Stimulated activated CD4-positive, alpha-beta T cell treated with anti-CD3 and anti-CD28 coated beads, TNF-alpha, amount 100 ng/mL, for 1 hour (primary cell): ENCODE measurements at places on chromosomes 3 and 15.

- no peak for DNase-seq
Observed at GRCh38 chr15:49815950-49816349, 195.1 kb downstream of the DTWD1 start.

DNA sequence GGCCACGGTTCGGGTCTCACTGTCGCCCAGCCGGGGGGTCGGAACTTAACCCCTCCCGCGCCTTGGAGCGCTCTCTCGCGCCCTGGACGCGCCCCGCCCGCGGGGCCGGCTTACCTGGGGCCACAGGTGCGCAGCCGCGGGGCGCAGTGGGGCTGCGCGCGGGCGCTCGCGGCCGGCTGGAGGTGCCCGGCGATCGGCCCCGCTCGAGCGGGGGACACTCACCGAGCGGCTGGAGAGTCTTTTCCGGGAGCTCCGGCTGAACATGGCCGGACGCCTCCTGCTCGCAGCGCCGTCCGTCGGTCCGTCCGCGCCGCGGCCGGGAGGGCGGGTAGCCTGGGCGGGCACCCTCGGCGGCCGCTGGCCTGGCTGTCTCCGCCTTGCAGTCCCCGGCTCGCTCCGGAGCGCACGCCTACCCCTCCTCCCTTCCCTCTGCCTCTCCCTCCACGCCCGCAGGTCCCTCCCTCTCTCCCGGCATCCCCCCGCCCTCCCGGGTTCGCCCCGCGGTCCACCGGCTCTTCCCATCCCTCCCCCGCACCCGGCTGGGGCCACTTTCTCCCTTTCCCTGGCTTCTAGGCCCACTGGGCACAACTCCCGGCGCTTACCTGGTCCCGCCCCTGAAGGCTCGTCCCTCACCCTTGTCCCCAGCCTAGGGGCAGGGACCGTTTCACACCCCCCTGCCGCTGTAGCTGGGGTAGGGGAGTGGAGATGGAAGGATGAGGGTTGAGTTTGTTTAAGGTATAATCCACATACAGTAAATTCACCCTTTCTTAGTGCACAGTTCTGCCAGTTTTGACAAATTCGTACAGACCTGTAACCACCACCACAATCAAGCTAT, 220.1 kb upstream of the PRICKLE2 start:
- DNase-seq, result no peak

DNA sequence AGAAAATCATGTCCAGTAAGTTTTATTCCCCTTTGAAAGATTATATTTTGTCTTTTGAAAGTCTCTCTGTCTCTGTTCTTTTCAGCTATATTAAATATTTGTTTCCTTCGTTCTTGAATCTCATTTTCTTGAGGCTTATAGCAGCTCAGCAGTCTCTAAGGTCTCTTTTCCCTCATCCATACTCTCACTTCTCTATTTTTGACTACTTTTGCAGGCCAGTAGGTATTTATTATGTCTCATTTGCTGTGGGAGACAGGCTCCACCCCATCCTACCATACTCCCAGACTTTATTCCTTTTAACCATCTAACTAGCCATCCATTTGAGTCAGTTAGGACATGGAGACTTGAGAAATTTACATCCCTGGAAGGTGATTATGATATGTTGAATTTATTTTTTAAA, 71.0 kb downstream of the FILIP1L start:
- DNase-seq, result no peak

GRCh38 chr15:42059661-42060476, 34.5 kb downstream of the PLA2G4D start:
- DNase-seq, result peak; percentile 23

- DNase-seq, result no peak
Observed at GRCh38 chr3:88033808-88034207, 25.0 kb downstream of the CGGBP1 start.

DNA sequence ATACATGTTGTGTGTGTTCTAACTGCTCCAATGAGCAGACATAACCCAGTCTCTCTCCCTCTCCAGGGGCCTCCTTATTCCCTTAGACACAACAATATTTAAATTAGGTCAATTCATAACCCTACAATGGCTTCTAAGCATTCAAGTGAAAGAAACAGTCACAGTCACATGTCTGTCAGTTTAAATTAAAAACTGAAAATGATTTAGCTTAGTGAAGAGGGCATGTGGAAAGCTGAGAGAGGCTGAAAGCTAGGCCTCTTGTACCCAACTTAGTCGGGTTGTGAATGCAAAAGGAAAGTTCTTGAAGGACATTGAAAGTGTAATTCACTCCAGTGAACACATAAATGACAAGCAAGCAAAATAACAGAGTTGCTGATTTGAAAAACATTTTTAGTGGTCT, 1519.6 kb downstream of the OTOL1 start:
- no peak for DNase-seq

DNA sequence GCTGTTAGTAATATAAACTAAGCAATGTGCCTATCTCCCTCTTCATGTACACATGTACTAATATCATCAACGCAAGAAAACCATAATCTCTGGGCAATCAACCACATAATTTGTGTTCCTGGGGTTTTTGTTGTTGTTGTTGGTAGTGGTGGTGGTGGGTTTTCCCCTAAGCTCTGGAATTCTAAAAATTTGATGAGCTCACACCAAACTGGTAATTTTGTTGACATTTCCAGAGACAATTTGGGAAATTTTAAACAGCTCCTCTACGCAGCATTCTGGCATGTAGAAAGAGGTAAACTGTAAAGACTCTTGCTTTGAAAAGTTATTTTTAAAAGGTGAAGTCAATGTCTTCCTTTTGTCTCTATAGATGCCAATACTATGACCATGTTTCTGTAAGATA, 126.7 kb downstream of the IGSF11 start:
- DNase-seq, result no peak

DNA sequence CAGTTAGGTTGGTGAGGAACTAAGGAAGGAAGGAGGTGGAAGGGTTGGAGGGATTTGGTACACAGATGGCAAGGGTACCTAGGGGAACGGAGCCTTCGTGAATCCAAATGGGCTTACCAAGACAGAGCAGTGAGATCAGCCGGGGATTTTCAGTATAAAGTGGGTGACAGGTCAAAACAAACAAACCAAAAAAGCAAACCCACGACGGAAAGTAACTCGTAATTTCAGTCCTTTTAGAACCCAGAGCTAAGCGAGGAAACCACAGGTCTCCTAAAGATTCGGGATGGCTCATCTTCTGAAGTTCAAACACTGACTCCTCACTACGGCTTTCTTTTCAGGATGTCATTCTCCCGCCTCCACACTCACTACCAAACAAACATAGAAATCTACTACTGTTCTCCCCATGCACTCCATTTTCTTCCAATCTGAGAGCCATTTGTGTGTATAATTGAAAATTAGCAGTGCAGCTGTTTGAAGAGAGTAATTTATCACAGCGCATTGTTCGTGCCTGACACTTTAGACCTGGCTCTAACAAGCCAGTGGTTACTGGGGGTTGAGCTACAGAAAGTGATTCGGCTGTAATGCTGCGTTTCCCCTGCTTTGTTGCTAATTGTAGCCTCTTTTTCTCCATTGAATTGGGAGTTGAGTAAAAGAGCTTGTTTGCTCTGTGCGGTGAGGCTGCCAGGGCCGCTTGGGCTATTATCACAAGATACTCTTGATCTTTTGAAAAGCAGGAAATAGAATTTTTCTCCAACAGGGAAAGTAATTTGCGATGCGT, 64.7 kb upstream of the CCDC39 start:
- no peak for DNase-seq

DNA sequence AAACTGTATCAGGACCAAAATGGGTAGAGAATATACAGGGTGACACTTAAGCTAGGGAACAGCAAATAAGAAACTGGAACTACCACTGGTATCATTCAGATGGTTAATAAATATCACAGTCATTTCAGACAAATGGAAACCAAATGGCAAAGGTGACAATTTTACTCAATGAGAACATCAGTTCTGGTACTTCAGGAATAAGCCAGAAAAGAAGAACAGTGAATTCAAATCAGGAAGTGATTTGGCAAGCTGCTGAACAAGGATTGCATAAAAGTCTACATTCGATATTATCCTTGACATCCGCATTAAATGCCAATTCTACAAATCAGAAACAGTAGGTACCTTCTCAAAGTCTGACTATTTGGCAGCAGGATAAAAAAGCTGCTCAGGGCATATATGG, 23.5 kb upstream of the STIMATE start:
- DNase-seq, result no peak

GRCh38 chr3:42658771-42659390, 5.4 kb downstream of the ZBTB47 start:
- no peak for DNase-seq

DNA sequence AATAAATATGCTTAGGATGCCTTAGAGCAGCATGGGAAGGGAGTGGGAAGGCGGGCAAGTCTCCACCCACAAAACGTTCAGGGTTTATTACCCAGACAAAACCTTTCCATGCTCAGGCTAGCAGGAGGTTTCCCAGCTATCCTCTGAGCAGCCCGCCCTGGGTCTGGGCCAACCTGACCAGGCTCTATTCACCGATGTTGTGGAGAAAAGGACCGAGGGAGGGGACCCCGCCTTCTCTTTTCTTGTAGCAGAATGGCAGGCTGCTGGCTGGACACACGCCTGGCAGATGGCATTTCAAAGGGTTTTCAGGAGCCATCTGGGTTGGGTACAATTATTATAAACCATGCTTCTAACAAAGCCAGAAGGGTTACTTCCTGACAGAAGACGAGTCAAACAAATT, 540.9 kb downstream of the MAGI1 start:
- no peak for DNase-seq

DNA sequence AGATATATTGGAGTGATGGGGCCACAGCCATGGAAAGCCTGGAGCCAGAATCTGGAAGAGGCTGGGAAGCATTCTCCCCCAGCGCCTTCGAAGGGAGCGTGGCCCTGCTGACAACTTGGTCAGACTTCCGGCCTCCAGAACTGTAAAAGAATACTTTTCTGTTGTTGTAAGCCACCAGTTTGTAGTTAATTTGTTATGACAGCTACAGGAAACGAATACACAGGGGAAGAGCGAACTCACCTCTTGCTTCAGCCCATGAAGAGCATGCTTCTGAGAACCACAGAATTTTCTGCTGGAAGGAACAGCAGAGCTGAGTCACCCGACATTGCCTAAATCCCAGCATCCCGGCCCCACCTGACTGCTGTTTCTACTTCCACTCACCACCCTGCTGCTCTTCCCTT, 501.7 kb downstream of the SHQ1 start:
- DNase-seq, result no peak

DNA sequence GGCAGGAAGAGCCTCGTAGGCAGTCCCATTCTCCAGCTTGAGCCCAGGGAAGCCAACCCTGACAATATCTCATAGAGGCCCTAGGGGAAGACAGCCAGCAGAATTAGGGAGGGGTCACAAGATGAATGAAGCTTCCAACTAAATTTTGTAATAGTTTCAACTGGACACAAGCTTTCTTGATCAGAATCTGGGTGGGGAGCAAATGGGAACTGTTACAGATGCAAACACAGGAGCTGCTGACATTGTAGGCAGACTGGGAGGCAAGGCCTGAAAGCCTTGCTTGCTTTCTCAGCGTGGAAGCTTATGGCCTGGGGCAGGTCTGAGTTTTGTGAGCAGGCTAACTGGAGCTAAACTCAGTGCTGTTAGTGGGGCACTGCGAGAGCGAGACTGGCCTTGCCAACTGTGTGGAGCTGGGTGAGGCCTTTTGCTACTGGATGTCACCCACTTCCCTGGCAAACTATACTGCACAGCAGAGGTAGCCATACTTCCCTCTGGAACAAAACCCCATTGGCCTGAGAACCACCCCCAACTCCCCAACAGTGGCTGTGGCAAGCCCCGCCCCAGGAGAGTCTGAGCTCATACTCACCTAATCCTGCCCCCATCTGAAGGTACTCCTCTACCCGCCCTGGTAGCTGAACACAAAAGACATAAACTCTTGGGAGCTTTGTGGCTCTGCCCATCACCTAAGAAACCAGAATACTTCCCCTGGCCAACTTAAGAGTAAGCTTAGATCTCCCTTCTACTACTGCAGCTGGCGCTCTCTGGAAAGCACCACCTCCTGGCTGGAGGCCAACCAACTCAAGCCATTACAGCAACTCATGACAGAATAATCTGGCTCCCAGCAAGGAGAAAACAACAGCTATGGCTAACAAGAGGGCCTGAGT, 42.9 kb downstream of the CFAP20DC start:
- DNase-seq, result no peak

DNA sequence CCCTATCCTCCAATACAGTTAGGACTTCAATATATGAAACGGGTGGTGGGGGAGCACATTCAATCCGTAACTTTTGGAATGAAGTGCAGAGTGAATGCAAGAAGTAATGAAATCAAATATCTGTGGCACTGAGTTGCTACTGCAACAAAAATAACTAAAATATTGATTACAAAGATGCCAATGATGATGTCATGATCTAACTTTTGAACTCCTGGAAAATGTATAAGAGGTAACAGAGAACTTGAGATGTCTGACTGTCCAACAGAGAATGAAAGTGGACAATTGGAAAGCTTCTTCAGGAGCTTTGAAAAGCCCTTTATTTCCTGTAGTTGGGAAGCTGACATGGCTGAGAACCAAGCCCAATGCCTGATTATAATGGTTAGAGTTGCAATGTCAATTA, 279.9 kb downstream of the ZBBX start:
- no peak for DNase-seq
